Thyroid gland (tissue), 4 donors: ENCODE measurements at places on chromosomes 6 and 20. TPM values are rescaled to one million over a fixed set of nuclear protein-coding genes. Genes with fewer than 3 reads are reported as not detected.

CCM2L gene
- 9.5 TPM for total RNA-seq

ZSCAN26 gene
- total RNA-seq = 33.8 TPM

WFDC2 gene
- total RNA-seq = 128 TPM

HLA-F gene
- 33.9 TPM for total RNA-seq

OLIG3 gene
- total RNA-seq = not detected

PLCB1 gene
- total RNA-seq = 14.1 TPM

CST4 gene
- 0.89 TPM for total RNA-seq

CCN6 gene
- not detected for total RNA-seq

FAM83D gene
- total RNA-seq = 0.94 TPM

ASIP gene
- total RNA-seq = not detected
